ENCODE measurements at places on chromosomes 6 and 20. TPM values are rescaled to one million over a fixed set of nuclear protein-coding genes. Genes with fewer than 3 reads are reported as not detected.
A peak's percentile ranks its signal among the peaks of the same experiment; 100 is the strongest.

DNA sequence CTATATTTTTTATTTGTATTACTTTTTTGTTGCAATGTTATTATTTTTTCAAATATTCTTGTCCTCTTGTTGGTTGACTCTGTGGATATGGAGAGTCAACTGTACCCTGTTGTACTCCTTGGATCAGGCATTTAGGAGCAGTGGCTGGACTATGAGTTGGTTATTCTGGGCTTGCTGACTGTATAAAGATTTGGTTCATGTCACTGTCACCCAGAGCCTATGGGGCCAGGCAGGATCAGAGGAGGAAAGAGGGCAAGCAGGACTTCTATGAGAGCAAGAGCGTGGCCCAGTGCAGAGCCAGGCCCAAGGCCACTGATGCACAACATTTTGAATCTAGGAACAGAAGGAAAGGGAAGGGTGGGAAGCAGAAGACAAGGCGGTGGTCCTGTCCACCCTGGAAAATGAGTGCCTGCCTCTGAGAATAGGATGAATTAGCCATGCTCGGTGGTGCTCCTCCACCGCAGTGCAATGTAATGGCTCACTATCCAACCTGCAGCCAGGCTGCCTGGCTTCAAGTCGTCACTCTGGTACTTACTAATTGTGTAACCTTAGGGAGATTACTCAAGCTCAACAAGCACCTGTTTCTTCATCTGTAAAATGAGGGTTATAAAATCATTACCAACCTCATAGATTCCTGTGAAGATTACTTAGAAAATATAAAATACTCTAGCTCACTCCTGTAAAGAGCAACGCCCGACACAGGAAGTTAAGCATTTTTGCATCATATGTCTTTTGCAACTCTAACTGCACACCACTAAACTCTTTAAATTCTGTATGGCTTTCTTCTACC is 192.1 kb downstream of the KCNQ5 start:
- no peak for DNase-seq

Gene CFAP61
- total RNA-seq, result 0.27 TPM

Gene TRIM31
- 0.51 TPM for total RNA-seq

- DNase-seq, result no peak
These were observed 1.1 kb upstream of the ZBTB2 start for GRCh38 chr6:151392427-151392826.

Gene DSP
- total RNA-seq, result 89.8 TPM

- peak; percentile 95 for DNase-seq
These were observed 73.4 kb upstream of the NOX3 start for GRCh38 chr6:155528982-155529453.

GRCh38 chr20:17854307-17854903 is 114.2 kb downstream of the SNX5 start:
- peak; percentile 82 for DNase-seq

DNA sequence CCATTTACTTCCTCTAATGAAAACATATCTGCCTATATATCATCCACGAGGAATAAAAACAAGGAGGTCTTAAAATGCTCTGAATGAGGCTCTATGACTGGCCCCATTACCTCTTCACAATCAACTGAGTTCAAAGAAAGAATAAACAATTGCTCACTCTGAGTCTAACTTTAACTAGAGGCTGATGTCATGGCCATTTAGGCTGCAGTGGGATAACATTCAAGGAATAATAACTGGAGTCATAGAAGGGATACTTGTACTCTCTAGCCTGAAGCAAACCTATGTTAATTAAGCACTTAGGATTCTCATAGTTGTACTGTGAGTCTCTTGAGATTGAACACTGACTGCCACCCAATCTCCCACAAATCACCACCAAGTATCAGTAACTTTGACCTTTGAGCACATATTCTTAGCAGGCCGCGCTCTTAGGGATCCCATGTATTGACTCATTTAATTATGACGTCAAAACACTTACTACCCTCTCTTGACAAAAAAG is 70.2 kb downstream of the PERP start:
- no peak for DNase-seq

Gene NFKBIL1
- total RNA-seq, result 13.9 TPM

- DNase-seq, result peak; percentile 64
These were observed 1.7 kb downstream of the KCNK15 start for GRCh38 chr20:44747166-44748004.

- no peak for DNase-seq
These were observed 83.9 kb upstream of the OGFRL1 start for GRCh38 chr6:71204741-71205140.

DNA sequence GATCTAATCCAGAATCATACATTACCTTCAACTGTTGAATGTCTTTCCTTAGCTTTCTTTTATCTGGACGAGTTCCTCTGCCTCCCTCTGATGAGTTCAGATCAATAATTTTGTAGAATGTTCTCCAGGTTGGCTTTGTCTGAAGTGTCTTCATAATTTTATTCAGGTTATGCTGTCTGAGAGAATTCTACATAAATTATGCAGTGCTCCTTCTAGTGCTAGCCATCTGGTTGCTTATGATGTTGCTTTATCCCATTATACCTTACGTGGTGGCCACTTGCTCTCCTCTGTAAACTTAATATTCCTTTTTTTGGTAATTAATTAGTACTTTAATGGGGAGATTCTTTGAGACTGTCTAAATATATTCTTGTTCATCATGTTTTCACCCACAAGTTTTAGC is 67.7 kb upstream of the PTCHD4 start:
- no peak for DNase-seq

Gene RSPO4
- not detected for total RNA-seq

DNA sequence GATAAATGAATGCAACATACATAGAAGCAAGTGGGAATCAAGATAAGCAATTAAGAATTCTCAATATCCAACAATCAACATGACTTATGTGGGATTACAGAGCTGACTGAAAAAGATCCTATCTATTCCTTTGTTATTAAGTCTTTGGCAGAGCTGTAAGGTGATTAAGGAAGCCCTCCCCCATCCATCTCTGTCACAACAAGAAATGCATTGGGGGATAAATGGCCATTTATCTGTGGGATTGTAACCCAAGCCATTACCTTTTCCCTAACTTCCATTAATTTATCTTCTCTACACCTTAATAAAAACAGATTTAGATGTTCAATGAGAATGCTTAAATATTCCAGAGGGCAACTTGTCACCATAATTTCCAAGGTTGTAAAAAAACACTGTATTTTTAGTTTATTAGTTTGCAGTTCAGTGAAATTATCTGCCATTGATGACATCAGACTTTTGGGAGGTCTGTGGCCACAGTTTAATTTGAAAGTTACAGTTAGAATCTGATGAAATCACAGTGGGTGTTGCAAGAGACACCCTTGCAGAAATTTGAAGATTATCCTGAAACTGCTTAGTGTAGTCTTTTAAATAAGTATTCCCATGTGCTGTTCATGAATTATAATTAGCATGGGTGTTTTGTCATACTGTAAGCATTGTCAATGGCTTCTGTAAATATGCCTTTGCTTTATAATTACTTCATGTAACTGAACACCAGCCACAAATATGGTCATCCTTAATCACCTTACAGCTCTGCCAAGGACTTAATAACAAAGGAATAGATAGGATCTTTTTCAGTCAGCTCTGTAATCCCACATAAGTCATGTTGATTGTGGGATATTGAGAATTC is 49.4 kb upstream of the FYN start:
- DNase-seq, result no peak

Gene BPIFB1
- total RNA-seq, result 0.82 TPM

DNA sequence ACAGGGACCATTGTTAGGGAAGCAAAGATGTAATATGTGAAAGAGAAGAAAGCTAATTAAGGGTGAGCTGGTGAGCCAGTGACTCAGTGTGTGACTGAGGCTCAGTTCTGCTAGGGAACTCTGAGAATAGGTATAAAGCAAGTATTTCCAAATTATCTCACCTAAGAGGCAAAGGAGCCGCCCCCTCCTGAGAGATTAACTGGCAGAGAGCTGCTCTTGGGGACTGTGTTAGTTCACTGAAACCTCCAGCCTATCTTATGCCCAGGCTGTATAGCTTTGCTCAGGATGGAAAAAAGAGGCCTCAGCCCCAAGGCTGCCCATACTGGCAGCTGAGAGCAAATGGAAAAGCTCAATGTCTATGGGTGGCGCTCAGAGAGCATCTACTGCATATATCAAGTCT is 152.0 kb downstream of the PAK5 start:
- DNase-seq, result no peak

Gene RAB44
- total RNA-seq, result not detected

GRCh38 chr20:10679269-10679668 is 5.5 kb upstream of the JAG1 start:
- DNase-seq, result no peak

Data from HepG2 (cell line).